GM20000 (cell line): ENCODE measurements at places on chromosomes 7 and 10.

- no peak for DNase-seq
Observed at GRCh38 chr10:73501651-73502050, 5.8 kb upstream of the PPP3CB start.

DNA sequence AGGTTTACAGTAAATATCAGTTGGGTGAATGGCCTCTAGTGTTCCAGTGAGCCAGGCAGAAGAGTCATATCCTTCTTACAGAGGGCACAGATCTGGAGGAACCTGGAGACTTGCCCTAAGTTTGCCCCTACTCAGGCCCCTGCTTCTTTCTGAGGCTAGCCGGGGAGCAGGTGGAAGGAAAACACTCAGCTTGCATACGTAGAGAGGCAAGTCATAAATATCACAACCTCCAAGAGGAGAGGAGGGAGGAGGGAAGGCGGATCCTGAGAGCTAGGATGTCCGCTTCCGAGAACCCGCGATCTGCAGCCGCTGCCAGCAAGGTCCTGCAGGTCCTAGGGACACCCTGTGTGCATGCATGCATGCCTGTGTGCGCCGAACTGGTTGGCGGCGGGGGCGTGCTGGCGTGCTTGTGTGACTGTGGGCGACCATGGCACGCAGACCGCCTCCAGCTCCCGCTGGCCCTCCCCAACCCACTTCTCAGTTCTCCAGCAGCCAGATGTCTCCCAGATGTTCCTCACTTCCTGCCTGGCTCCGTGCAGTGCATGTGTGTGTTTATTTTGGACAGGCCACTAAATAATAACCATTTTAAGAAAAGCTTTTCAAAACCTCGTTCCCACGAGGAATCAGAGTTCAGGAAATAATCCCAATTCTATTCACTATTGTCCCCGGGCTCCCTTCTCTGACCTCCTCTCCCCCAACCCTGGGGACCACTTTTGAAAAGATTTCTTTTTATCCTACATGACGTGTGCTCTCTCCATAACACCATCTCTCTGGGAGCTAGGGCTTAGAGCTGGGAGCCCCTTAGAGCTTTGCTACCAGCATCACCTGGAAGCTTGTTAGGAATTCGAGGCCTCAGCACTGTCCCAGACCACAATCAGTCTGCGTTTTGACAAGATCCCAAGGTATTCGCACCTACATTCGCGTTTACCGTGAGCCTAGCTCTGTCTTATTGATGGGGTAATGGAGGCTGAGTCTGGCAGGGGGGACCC, 32.4 kb downstream of the UNC5B start:
- DNase-seq = no peak

DNA sequence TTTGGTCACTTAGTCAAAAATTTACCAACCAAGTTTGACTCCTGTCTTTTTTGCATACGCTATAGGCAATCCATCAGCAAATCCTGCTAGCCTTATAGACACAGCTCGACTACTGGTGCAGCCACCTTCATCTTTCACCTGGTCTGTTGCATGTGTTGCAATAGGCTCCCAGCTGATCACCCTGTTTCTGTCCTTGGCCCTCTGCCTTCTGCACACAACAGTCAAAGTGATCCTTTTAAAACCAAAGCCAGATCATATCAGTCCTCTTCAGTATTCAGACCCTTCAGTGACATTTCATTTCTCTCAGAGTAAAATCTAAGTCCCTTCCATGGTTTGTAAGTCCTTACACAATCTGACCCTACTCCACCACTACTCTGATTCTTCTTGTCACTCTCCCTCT, 10.9 kb upstream of the CDK6 start:
- no peak for DNase-seq

DNA sequence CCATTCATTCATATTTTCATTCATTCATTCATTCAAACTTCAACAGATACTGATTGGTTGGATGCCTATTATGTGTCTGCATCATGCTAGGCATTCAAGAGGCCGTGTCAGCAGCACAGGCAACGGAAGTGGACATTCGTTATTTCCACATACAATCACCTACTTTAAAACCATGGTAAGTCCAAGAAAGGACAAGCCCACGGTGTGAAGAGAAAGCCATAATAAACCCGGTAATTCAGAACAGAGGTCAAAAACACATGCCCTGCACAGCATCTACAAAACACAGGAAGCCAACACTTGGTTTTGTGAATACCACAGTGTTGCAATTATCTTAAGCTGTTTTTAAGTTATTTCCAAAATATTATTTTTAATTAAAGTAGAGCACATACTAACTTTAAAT, 126.7 kb downstream of the GLI3 start:
- DNase-seq = no peak

- DNase-seq = no peak
Observed at GRCh38 chr7:143252006-143252405, 11.2 kb upstream of the GSTK1 start.

DNA sequence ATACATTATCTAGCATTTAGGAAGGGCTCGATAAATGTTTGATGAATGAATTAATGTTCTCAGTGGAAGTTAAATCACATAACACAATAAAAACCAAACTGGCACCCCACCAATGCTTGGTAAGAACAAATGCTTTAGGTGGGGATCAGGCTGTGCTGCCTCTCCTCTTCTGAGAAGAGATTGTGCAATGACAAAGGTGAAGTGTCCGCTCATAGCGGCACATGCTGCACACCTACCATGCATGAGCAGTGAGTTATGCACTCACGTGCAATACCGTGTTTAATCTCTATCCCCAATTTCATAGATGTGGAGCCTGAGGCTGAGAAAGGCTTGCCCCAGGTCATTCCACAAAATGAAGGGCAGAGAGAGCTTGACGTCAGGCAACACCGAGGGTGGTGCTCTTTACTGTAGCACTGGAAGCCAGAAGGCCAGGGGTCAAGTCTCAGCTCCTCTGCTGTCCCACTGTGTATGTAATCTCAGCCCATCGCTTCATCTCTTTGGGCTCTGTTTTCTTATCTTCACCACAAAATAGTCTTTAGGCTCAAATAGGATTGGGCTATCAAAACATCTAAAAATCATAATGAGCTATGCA, 72.9 kb upstream of the EFCAB10 start:
- DNase-seq = no peak

DNA sequence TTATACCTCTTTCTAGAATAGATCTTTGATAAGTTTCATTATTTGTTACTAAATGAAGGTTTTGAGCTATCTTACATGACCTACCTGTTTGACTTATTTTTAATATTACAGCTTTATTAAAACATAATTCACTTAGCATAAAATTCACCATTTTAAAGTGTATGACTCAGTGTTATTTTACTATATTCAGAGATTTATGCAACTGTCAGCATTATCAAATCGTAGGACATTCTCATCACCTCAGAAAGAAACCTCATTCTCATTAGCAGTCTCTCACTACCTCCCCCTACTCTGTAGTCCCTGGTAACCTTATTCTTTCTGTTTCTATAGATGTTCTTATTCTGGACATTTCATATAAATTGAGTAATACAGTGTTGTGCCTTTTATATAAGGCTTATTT, 207.9 kb upstream of the FOXP2 start:
- no peak for DNase-seq

- peak; percentile 44 for DNase-seq
Observed at GRCh38 chr10:2839081-2839725, 228.1 kb upstream of the PFKP start.

DNA sequence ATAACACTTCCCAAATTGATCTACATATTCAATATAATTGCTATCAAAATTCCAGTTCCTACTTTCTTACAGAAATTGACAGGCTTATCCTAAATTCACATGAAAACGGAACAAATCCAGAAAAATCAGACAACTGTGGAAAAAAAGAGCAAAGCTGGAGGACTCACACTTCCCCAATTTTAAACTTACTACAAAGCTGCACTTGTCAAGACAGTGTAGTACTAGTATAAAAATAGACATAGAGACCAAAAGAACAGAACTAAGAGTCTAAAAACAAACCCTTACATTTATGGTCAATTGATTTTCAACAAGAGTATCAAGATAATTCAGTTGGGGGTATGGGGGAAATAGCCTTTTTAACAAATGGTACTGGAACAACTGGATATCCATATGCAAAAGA, 27.5 kb downstream of the LMBR1 start:
- no peak for DNase-seq

DNA sequence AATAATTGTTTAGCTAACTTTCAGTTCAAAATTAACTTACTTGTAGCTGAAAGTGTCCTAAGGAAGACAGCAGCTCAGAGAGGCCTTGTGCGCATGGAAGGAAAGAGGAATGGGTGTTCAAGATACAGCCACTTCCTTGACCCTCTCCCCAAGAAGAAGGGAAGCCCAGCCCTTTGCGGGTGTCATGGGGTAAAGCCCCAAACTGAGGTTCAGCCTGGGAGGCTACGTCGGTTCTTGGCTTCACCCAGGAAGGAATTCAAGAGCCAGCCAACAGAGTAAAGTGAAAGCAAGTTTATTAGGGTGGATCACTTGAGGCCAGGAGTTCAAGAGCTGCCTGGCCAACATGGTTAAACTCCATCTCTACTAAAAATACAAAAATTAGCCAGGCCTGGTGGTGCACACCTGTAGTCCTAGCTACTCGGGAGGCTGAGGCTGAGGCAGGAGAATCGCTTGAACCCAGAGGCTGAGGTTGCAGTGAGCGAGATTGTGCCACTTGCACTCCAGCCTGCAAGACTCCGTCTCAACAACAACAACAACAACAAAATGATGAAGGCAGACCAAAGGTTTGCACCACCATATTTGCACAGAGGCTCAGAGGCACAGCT, 15.9 kb downstream of the GPRIN2 start:
- DNase-seq = no peak

DNA sequence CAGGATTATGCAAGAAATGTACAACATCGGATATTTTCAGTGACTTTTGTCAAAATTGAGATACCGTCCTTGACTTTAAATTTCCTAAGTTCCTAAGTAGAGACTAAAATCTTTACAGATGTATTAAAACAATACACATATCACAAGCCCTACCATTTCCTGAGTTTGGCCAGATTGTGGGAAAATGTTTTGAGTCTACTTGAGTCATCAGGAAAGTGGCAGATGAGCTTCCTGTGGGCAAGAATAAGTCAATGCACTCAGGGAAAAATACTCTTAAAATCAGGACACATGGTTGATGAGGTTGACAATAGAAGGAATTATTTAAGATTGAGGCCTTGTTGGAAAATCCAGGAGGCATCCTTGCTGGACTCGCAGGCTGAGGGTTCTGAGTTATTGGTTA, 162.5 kb downstream of the SNX10 start:
- DNase-seq = no peak

DNA sequence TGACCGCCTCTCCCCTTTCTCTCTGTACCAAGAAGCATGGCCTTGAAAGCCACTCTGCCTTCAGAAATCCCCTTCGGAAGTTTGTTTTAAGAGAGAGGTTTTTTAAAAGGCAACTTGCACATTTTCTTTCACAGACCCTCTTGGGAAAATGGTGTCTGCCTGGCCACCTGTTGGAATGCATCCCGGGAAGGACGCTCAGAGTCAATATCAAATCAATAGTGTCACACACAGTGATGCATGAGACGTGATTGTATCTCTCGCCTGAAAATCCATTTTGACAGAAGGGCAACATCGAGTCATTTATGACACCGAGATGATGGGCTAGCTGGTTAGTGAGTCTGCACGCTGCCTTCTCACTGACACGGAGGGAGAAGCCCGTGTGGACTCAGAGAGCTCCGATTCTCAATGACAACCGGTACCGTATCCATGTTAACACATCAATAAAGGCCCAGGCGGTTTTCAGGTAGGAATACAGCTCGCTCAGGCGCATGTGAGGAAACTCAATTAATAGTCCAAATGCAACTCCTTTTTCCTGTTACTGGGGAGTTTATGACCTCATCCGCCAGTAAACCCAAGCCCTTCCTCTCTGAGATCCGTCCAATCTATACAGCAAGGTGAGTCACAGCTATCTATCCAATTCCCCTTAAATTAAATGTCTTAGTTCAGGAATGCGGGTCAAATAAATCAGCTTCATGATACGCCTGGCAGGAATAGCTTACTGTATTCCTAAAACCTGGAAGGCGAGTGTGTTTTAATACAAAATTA, 621.5 kb upstream of the MKI67 start:
- no peak for DNase-seq

GRCh38 chr7:70586822-70587221, 545.1 kb upstream of the GALNT17 start:
- no peak for DNase-seq

DNA sequence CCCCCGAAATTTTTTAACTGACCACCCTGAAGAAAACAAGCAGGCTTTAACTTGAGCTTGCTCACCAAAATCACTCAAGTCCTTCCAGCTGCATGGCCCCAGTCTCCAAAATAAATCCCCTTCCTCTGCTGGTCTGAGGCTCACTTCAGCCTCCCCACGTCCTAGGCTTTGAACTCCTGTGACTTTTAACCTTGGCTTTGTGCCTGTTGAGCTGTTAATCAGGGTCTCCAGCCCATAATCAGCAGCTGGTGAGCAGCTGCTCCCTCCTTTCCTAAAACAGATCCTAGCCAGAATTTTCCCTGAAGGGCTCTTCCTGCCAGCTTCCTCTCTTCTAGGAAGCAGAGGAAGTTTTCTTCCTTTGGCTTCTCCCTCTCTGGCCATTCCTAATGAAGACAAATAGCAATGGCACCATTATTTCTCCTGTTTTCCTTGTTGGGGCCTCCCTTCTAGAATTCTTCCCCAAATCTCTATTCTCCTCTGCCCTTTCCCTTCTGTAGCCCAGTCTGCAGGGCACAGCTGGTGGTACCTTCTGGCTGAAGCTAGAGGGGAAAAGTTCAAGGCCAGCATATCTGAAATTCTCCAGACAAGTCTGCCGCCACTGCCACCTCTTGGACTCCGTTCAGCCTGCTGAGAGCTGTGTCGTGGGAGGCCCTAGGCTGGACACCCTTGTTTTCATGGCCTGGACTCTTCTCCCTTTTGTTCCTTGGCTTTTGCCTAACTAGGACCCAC, 152.1 kb downstream of the NOC3L start:
- no peak for DNase-seq

- no peak for DNase-seq
Observed at GRCh38 chr10:78264361-78264760, 230.7 kb downstream of the RPS24 start.

DNA sequence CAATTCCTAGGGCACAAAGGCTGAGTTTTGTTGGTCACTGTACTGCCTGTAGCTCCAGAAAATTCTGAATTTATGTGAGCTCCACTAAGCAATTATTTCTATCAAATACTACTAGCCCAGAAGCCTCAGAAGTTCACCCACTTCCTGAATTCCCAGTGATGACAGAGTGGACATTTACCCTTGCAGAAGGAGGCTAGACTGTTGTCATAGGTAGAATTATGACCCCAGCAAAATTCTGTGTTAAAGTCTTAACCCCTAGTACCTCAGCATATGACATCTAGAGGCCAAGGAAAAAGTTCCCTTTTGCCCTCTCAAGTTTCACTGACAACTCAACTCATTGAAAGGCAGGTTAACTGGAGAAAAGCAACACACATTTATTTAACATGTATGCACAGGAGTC, 78.7 kb upstream of the KMT2E start:
- no peak for DNase-seq

GRCh38 chr10:43115881-43116595, 22.2 kb upstream of the CSGALNACT2 start:
- DNase-seq = no peak

DNA sequence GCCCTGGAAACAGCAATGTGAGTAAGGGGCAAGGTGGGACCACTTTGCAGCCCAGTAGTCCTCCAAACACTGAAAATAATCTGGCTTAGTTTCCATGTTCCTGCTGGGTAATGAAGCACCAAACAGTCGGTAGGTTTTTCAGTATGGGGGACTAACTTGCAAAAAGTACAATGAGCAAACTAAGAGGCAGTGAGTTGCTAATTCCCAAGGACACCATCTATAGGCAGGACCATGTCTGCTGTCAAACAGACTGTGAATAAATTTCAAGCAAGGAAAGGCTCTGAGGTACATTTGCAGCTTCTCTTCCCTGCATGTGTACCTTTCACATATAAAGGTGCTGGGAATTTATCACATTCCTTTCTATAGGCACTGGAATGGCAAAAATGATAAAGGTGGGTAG, 327.7 kb downstream of the GPR158 start:
- DNase-seq = no peak
